Fibroblast of gingiva (primary cell): ENCODE measurements at places on chromosomes 1 and 21.

- no peak for DNase-seq
These were observed 686.2 kb downstream of the ADGRL2 start for GRCh38 chr1:82486969-82487368.

DNA sequence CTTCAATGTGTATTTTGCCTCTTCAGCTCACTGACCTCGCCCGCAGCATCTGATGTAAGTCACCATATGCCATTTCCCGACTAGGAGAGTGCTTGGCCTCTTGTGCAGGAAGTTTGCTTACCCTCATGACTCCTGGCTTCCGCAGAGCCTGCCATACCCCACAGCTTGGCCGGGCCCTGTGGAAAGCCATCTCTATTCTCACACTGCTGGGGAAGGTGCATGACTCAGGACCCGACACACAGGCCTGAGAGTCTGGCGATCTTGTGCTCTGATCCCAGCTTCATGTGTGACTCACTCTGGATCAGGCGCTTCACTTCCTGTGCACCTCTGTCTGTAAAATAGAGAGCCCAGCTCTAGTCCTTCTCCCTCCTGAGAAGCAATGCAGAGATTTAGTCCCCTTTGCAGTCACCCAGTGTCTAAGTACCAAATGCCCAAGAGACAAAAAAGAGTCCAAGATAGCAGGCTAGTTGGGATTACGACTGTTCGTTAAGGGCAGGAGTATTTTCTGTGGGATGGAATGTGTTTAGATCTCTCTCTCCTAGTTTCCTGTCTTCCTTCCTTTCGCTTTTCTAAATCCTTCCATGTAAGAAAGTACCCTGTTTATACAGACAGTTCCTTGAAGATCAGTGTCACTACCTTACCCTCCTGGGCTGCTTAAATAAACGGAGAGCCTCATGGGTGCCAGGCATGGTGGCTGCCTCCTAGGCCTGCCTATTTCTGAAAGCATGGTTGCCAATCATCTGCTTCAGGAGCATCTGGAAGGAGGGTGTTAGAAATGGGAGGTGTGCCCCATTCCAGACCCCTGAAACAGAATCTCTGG is 62.8 kb upstream of the KIF26B start:
- DNase-seq: peak; percentile 60

- DNase-seq: no peak
These were observed 7.0 kb downstream of the CD53 start for GRCh38 chr1:110879758-110880606.

DNA sequence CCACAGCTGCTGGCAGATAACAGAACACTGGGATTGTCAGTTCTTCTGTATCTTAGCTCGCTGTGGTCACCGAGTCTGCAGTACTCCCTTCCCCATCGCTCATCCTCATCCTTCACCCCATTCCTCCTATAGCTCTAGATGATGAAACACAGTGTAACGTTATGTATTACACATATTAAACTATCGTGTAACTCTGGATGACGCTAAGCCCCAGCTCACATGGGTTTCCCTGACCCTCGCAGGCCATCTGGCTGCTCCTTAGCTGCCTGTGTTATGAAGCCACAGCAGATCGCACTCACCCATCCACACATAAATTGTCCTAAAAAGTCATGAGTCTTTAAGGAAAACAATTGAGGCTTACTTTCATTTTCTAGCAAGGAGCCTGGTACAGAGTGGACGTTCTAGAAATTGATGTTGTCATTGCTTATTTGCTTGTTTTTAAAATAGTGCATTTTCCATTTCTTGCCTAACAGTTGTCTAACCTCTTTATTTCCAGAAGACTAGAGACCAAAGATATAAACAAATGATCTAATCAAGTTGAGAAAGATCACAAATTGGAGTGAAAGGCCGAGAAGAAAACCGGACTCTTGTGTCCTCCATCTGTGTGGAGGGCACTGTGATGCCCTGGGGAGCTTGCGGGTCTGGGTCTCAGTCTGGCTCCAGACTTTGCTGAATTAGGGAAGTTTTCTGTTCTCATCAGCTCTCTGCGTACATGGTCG is 24.3 kb upstream of the PCP4 start:
- DNase-seq: no peak

DNA sequence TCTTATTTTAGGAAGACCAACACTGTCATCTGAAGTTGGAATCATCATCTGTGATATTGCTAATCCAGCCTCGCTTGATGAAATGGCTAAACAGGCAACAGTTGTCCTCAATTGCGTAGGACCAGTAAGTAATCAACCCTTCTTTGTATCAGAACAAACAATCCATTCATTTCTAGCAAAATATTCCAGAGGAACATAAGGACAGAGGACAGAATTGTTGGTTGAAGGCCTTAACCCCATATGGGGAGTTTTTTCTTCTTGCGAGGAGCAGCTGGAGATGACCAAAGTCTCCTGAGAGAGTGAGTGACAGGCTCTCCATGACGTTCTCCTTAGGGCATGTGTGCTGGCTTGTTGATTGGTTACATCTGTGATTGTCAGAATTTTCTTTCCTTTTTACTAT is 2.7 kb downstream of the SCCPDH start:
- no peak for DNase-seq

GRCh38 chr1:226425004-226425378 is 17.1 kb upstream of the PARP1 start:
- no peak for DNase-seq

GRCh38 chr1:86218859-86219258 is 62.3 kb upstream of the COL24A1 start:
- no peak for DNase-seq

DNA sequence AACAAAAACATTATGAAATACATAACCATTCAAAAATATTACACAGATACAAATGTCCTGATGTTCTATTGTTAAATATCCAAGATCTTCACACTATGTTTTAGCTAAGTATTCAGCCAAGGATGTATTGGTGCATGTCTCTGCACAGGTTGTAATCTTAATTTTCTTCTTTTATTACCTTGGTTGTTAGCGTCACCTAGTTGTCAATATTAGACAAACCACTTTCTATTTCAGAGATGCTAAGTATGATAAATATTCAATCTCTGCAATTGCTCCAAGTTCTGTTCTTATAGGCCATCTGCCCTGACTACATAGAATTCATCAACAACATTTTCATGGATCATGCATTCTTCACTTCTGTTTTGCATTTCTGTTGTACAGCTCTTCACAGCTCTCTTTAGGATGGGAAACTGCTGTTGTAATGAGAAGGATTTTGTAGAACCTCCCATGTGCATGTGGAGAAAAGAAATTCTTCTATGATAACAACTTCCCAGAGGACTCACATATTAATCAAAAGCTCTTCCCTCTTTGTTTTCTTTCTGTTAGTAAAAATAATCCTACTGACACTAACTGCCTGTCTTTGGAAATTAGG is 380.1 kb downstream of the NUF2 start:
- no peak for DNase-seq

DNA sequence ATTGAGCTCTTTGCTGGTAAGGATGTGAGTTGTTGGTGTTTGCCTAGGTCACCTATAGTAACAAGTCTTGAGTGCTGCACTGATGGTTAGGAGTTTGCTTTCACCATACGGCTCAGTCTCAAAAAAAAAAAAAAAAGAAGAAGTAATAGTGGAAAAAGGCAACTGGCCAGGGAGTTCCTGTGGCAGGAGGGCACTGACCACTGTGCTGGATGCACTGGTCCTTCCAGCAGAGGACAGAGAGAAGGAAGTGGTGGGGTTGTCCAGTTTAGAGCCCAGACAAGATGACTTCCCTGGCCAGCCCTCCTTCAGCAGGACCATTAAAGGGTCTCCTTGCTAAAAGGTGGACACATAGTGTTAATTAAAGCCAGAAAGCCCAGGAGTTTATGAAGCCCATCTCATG is 11.9 kb upstream of the PTCH2 start:
- DNase-seq: no peak
